ENCODE measurements at places on chromosomes 16 and 17. TPM values are rescaled to one million over a fixed set of nuclear protein-coding genes. Genes with fewer than 3 reads are reported as not detected.

DNA sequence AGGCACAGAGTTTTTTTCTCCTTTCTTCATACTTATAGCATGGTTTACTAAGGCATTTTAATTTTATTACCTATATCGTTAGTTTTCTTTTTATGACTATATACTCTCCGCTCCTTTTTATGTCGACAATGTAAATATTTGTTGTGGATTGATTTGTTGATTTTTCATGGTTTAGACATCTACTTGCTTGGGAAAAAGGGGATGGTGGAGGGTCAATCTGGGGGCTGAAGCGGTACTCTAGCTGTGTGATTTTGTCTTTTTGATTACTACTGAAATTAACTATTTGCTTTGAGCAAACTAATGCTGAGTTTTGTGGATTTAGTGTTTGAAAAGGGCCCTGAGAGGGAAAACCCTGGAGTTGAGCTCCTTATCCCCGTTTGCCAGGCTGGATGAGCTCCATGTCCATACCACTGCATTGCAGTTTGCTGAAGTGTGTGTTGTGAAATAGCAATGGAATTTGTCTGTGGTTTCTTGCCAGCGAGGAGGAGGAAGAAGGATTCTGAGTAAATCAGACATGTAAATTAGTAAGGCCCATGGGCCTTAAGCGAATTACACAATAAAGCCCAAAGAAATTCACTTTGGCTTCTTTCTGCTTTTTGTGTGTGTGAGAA, 72.0 kb downstream of the FTO start:
- no peak for DNase-seq

DNA sequence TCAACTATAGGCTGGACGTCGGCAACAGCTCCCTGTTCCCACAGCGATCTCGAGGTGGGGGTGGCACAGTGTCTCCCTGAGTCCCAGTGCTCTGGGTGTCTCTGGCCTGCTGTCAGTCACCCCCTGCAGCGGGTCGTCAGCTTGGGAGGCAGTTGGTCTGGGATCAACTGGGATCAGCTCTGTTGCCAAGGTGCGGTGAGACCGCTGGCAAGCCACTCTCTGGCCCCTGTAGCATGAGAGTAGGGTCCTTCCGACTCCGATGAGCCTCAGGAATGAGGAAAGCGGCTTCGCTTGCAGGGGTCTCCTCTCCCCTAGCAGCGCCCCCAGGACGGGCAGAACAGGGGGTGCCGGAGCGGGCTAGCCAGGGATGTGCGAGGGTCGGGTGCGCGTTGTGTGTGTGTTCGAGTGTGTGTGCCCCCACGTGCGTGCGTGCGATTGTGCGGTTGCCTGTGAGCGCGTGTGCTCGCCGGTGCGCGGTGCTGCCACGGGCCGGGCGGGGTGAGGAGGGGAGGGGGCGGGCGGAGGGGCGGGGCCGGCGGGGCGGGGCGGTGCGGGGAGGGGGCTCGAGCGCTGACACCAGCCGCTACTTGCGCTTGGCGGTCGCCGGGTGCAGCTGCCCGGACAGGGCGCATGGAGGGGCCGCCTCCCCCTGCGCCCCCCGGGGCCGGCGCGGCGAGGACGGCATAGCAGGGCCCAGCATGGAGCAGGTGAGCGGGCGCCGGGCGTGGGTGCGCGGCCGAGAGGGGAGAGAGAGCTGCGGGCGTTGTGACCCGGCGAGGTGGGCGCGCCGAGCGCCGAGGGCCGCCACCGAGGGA, 9.4 kb upstream of the ARHGAP23 start:
- DNase-seq: peak; percentile 89

DNA sequence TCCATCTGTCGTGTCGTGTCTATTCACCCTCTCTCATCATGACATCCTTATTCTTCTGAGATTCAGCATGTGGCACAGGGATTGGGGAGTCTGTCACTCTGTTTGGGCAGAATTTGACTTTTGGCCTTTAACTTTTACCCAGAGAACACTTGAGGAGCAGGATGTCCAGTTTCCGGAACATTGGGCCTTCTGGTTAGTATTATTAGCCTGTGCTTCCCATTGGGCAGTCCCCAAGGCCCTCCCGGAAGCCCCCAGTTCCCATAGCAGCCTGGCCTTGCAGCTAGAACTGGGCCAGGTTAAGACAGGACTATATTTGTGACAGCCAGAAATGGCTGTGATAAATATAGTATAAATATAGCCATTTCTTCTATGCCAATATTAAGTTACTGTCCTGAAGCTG, 9.6 kb downstream of the SCN4A start:
- no peak for DNase-seq

GRCh38 chr17:9937241-9937761, 32.2 kb upstream of the RCVRN start:
- DNase-seq: peak; percentile 62

DNA sequence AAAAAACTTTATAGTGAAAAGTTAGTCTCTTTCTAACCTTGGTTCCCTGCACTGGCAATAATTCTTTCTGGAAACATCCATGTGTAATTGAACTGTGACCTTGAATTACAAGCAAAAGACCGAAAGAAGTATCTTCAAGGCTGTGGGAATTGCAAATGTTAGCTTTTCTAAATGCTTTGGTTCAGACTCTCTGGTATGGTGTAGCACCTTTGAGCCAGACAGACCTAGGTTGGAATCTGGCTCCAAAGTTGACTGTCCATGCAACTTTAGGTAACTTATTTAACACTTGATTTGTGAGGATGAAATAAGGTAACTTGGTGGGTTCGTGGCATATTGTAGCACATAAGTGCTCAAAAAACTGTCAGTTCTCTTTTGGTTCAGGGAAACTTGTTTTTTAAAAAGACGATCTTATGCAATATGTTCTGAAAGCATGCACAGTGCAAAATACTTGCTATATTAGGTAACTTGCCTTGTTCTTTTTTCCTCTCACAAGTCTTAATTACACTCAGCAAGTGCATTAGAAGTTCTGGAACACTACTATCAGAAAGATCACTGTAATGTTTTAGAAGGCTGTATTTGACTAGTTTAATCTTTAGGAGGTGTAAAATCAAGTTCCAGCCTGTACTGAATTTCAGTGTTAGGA, 46.3 kb downstream of the TANGO6 start:
- no peak for DNase-seq

GRCh38 chr17:68972119-68972704, 17.0 kb upstream of the ABCA8 start:
- peak; percentile 3 for DNase-seq

DNA sequence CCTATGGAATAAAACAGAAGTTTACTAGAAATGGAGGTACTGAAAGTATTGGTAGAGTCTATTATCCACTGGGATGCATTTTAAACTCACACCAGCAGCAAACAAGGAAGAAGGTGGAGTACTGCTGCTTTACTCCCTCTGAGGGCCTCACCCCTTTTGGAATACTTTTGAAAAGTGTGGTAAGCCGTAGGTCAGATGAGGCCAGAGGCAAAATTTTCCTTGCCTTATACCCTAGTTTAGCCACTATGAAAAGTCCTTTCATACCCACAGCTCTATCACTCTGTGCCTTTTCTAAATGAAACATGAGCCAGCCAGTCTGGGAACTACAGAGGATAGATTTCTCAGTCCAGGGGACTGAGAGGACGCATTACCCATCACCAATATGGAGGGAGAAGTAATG, 14.0 kb downstream of the GDE1 start:
- no peak for DNase-seq

DNA sequence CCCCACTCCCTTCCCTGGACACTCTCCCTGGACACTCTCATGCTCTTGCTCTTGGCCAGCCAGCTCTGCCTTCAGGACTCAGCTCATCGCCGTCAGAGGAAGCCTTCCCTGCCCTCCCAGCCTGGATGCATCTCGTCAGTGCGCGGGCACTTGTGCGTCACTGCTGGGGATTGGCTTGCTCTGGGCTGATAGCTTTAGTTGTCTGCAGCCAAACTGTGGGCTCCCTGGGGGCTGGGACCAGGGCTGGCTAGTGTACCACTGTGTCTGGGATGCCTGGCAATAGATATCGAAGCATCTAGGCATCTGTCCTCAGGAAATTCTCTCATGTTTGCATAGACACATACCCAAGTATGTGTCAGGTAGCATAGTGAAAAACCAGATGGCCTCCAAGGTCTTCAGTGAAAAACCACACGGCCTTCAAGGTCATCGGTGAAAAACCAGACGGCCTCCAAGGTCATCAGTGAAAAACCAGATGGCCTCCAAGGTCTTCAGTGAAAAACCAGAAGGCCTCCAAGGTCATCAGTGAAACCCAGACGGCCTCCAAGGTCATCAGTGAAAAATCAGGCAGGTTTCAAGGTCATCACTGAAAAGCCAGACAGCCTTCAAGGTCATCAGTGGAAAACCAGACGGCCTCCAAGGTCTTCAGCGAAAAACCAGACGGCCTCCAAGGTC, 72.0 kb downstream of the CMIP start:
- peak; percentile 39 for DNase-seq

DNA sequence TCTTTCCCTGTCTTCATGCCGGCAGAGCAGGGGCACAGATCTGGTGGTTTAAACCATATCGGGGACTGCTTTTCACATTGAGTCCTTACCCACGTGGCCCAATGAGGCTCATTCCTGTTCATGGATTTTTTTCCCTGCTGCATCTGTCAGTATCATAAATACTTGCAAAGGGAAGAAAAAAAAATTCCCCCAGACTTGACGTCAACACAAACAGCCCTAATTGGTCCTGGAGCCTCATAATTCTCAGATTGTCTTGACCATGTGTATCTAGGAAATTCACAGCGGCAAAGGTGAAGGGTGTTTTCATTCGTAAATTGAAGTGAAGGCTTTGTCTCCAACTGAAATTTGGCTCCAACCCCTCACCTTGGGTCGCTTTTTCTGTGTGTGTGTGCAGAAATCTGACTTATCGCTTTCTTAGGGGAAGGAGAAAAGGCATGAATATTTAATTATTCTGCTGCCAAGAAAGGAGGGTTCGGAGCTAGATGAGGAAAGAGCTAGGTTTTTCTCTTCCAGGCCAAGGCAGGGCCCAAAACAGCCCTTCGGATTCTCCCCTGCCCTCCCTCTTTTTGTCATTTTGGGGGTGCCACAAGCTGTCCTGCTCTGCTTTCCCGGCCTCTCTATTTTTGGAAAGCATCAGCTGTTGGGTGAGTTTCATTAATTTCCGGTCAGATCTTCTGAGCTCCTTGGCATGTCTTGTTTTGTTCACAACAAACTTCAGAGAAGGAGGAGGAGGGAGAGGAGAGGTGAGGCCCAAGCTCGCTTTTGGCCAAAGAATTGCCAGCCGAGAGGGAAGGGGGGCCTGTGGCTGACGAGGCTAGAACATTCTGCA, 17.8 kb upstream of the CIBAR2 start:
- DNase-seq: peak; percentile 78

GRCh38 chr17:80382956-80383355, 32.0 kb upstream of the ENDOV start:
- no peak for DNase-seq

MYH13 gene
- not detected for total RNA-seq

SNX20 gene
- total RNA-seq: not detected

PRCD gene
- total RNA-seq: 5.3 TPM

CDH16 gene
- not detected for total RNA-seq

TUBD1 gene
- 4.4 TPM for total RNA-seq
